Stimulated activated CD8-positive, alpha-beta memory T cell treated with anti-CD3 and anti-CD28 coated beads, Interleukin-7, amount 100 ng/mL, for 1 hour (primary cell): ENCODE measurements at places on chromosomes 2 and 18.

GRCh38 chr2:47336259-47337238 lies 66.4 kb upstream of the MSH2 start:
- no peak for DNase-seq

GRCh38 chr2:40317761-40318160 lies 134.1 kb downstream of the SLC8A1 start:
- no peak for DNase-seq

GRCh38 chr2:54636415-54637139 lies 86.9 kb upstream of the EML6 start:
- no peak for DNase-seq

DNA sequence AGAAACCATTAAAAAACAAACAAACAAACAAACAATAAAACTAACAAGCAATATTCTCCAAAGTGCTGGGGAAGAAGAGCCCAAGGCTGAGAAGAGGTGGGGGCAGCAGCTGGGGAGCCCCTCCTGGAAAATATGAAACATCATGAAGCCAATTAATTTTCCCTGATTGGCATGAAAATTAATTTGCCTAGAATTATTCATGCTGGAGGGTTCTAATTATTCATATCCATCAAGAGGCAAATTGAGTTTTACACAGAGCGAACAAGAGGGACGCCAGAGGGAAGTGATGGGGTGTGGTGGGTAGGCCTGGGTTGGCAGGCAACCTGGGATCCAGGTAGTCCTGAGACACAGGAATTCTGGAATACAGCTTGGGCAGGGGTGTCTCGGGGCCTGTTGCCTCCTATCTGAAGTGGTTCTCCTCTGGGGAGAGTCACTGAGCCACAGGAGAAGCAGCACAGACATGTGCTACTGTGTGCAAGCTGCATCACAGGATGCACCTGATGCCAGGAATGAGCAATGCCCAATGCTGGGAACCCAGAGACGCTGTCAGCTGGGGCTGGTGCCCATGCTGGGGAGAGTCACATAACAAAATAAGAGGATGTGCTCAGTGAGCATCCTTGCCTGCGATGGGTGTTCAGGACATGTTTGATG lies 100.5 kb downstream of the TEX51 start:
- no peak for DNase-seq

DNA sequence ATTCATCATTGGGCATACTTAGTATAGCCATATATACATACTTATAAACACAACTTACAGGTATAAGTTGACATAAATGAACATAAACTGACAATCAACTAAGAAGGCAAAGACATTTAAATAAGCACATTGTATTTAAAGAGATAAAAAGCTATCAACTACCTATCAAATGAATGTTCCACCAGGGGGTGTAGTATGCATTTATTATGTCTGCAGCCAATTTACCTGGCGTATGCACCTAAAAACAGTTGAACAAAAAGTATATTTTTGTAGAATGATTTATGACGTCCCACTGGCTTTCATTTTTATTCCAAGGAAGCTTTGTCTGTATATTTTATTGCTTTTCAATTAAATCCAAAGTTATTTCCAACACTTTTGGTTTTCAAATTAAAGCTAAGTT lies 323.5 kb downstream of the AFF3 start:
- DNase-seq: no peak

GRCh38 chr18:1914489-1914888 lies 656.8 kb downstream of the METTL4 start:
- DNase-seq: no peak
